ENCODE measurements at places on chromosomes 7 and 10. TPM values are rescaled to one million over a fixed set of nuclear protein-coding genes. Genes with fewer than 3 reads are reported as not detected.

Gene ENO4
- total RNA-seq: not detected

Gene CCDC172
- not detected for total RNA-seq

Gene CDK1
- 108 TPM for total RNA-seq

Gene KIF11
- 43.8 TPM for total RNA-seq

Gene CDNF
- total RNA-seq: 1.5 TPM

Gene ACBD5
- 19.0 TPM for total RNA-seq

Gene ITGA8
- not detected for total RNA-seq

DNA sequence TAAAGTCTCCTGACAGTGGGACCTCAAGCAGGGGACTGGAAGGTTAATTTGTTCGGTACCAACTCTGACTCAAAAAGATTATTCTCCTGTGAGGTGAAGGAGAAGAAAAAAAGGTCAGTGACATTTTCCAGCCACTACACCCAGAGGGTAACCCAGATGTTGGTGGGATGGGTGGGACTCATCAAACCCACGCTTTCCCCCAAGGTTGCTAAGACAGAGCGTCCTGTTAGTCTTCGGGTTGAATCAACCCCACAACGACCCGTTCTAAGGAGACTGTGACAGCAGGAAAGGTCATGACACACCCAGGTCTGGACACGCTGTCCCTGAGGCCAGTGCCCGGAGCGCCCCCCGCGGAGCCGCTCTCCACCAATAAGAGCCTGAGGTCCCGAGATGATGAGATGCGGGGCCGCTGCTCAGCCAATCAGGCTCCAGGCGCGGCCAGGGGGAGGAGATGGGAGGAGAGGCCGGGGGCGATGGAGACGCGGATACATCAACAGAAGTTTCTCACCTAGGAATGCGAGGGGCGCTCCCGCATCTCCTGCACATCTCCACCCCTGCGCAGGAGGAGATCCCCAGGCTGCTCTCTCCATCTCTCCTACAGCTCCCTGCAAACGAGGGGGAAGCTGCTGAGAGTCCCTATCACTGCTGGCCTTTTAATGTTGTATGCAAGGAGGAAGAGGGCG lies at the start of gene WNT16:
WNT16 (plus strand) TSS at position 493 of the 683 bp plus-strand sequence. CDS start 293 bp downstream, outside the sequence.
- peak within 1 kb of the TSS; percentile 36 for H3K4me3 ChIP-seq
- no peaks in the 10 kb centered on the region for H3K36me3 ChIP-seq
- H3K27me3 ChIP-seq: peaks cover 46% of the 10 kb centered on the region
- H3K4me1 ChIP-seq: peaks cover 18% of the 10 kb centered on the region
- H3K27ac ChIP-seq: no peak within 1 kb of the TSS

DNA sequence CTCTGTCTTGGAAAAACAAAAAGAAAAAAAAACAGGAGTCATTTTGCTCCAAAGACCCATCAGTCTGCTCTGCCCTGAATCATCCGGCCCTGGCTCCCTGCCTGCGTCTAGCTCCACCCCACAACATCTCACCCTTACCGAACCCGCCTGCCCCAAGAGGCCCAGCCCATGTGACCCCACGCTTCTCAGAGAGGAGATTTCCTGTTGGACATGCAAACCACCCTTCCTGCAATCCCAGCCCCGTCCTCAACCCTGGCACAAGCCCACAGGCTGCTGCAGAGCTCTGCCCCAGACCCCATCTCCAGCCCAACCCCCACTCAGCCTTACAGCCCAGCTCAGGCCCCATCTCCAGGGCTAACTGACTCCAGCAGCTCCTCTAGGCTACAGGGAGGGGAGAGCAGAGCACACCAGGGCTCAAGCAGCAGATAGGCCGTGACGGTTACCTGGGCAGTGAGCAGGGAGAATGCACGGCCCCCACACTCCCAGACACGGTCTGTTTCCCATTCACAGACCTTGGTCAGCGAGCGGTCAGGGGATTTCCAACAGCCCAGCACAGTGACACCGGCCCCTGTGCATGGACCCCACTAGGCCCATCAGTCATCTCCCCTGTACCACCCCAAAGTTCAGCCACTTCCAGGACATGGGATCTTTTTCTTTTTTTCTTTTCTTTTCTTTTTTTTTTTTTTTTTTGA lies 69.9 kb upstream of the GTF2I start:
- H3K27ac ChIP-seq: no peak overlapping the region
- H3K4me1 ChIP-seq: no peaks in the 10 kb centered on the region
- DNase-seq: no peak
- H3K36me3 ChIP-seq: no peaks in the 10 kb centered on the region
- no peak overlapping the region for H3K4me3 ChIP-seq
- no peaks in the 10 kb centered on the region for H3K27me3 ChIP-seq

- no peak overlapping the region for H3K27ac ChIP-seq
- peaks cover 6% of the 10 kb centered on the region for H3K4me1 ChIP-seq
- H3K4me3 ChIP-seq: no peak overlapping the region
- H3K27me3 ChIP-seq: no peaks in the 10 kb centered on the region
Observed at GRCh38 chr7:7414791-7415603, 120.7 kb downstream of the COL28A1 start.

- H3K4me3 ChIP-seq: no peak overlapping the region
- no peak for DNase-seq
- H3K36me3 ChIP-seq: no peaks in the 10 kb centered on the region
- H3K27me3 ChIP-seq: no peaks in the 10 kb centered on the region
- no peak overlapping the region for H3K27ac ChIP-seq
Observed at GRCh38 chr10:28181478-28182096, 121.3 kb downstream of the MPP7 start.

DNA sequence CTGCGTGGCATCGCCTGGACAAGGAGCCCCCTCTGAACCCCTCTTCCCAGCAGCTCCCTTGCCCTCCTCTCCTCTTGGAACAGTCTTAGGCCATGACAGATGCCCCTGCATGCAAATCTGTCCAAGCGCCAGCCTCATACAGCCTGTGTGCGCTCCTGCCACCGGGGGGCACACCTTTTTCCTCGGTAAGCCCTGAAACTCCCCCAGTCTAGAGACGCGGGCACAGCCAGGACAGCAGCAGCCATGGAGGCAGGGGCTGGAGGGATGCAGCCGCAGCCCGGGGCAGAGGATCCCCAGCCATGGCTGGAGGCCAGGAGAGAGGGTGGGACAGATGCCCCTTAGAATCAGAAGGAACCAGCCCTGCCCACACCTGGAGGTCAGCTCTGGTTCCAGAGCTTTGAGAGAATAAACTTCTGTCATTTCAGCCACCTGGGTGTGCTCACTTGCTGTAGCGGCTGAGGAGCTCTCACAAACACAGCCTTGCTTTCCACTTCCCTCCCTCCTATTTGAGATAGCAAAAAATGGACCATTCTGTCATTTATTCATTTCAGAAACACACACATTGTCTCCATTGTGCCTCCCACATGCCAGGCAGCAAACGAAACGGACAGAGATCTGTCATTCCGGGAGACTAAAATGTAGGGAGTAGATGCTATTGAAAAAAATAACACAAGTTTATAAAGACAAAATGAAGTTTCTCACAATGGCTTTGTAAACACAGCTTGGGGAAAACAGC lies 241.5 kb downstream of the WDR37 start:
- peaks cover 6% of the 10 kb centered on the region for H3K27me3 ChIP-seq
- H3K27ac ChIP-seq: no peak overlapping the region
- H3K4me1 ChIP-seq: peaks cover 5% of the 10 kb centered on the region
- DNase-seq: peak; percentile 16
- no peak overlapping the region for H3K4me3 ChIP-seq

- H3K4me3 ChIP-seq: no peak overlapping the region
- H3K27ac ChIP-seq: no peak overlapping the region
- no peak for DNase-seq
- H3K27me3 ChIP-seq: peaks cover 8% of the 10 kb centered on the region
Observed at GRCh38 chr10:87671139-87671815, 11.6 kb downstream of the PAPSS2 start.

DNA sequence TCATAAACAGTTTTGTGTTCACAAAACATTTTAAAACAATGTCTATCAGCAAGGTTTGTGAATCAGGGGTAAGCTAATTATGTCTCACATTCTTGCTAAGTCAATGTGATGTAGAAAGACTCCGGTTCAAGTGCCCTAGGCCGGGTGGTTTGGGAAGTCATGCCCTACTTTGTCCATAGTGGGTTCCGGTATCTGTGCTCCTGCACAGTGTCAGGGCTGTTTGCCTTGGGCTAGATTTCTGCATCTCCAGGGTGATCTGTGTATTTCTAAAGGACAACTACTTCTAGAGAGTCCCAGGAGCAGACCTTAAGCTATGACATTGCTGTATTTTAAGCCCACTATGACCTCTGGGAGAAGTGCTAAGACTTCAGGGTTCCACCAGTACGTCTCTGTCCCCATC lies 504.1 kb downstream of the PLXNA4 start:
- H3K27me3 ChIP-seq: peaks cover 6% of the 10 kb centered on the region
- H3K4me1 ChIP-seq: no peaks in the 10 kb centered on the region
- H3K4me3 ChIP-seq: no peak overlapping the region
- no peak overlapping the region for H3K27ac ChIP-seq
- no peaks in the 10 kb centered on the region for H3K36me3 ChIP-seq
- DNase-seq: no peak

- no peaks in the 10 kb centered on the region for H3K36me3 ChIP-seq
- DNase-seq: peak; percentile 2
- H3K4me3 ChIP-seq: no peak overlapping the region
- peaks cover 14% of the 10 kb centered on the region for H3K4me1 ChIP-seq
- peaks cover 7% of the 10 kb centered on the region for H3K27me3 ChIP-seq
Observed at GRCh38 chr10:62306663-62307062, 38.0 kb upstream of the RTKN2 start.

DNA sequence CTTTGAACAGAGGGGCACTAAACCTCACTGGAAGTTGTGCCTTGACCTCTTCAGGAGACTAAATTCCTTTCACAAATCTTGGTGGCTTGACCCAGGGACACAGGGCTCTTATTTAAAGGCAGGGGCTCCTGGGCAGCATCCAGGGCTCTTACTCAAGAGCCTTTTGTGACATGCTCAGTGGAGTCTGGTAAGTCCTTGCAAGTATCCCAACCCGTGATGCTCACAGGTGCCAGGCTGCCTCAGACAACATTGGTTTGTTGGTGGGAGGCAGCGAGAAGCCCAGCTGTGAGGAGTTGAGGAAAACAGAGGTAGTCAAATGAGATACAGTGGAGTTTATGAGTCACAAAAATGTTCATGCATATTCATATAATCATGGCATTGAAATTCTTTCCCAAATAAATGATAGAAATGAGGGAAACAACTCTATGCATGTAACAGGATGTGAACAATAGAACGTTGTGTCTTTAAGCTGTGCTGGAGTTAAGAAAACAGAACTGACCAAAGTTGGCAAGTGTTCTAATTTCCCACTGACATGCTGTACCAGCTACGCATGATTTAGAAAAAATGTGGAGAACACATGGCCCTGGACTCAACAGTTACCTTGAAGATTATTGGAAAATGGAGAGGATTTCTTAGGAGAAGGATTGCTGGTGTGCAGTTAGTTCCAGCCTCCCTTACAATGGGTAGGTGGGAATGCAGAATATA lies 654.5 kb upstream of the COBL start:
- no peaks in the 10 kb centered on the region for H3K27me3 ChIP-seq
- no peak overlapping the region for H3K4me3 ChIP-seq
- no peaks in the 10 kb centered on the region for H3K36me3 ChIP-seq
- H3K27ac ChIP-seq: no peak overlapping the region
- no peaks in the 10 kb centered on the region for H3K4me1 ChIP-seq

DNA sequence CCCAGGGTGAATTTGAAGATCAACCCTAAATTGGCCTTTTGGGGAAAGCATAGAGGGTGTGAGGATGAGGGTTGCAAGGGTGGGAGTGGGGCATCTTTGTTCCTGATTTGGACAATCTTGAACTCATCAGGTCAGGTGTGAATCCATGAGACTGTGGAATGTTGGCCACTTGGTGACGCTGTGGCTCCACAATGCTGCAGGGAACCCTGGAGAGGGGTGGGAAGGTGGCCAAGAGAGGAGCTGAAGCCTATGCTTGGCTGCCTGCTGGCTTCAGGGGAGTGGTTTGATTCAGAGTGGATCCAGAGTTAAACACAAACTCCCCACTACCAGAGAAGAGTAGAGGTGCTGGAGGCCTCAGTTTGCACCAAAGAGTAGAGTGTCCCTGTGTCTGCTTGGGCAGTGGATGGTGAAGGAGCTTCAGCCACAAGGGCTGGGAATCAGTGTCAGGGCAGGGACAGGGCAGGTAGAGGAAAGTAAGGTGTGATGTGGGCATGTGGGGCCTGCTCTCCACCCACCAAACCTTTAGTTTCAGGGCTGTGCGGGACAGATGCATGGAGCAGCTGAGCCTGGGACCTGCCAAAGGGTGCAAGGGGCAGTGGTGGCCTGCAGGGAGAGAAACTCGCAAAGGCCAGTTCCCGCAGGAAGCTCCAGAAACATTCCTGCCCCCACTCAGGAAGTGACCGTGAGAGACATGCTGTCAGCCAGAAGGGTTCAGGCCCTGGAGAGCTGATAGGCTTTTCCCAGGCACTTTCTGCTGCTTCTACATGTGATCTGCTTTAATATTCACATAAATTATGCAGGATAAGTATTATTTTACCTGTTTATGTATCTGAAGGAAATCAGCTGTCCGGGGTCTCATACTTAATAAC lies 81.0 kb upstream of the PRSS58 start:
- peaks cover 2% of the 10 kb centered on the region for H3K27me3 ChIP-seq
- no peak overlapping the region for H3K4me3 ChIP-seq

- no peak overlapping the region for H3K4me3 ChIP-seq
- no peak overlapping the region for H3K27ac ChIP-seq
- H3K4me1 ChIP-seq: no peaks in the 10 kb centered on the region
Observed at GRCh38 chr7:13538669-13539068, 450.8 kb downstream of the ETV1 start.

GRCh38 chr7:33258491-33258951 lies 129.2 kb downstream of the BBS9 start:
- H3K4me1 ChIP-seq: peaks cover 6% of the 10 kb centered on the region
- H3K27me3 ChIP-seq: no peaks in the 10 kb centered on the region
- no peak overlapping the region for H3K27ac ChIP-seq
- DNase-seq: no peak

- peak overlapping the region; percentile 82 for H3K4me3 ChIP-seq
- H3K27me3 ChIP-seq: no peaks in the 10 kb centered on the region
- H3K27ac ChIP-seq: peak overlapping the region; percentile 100
Observed at GRCh38 chr7:155206318-155207020, 91.2 kb upstream of the INSIG1 start.

DNA sequence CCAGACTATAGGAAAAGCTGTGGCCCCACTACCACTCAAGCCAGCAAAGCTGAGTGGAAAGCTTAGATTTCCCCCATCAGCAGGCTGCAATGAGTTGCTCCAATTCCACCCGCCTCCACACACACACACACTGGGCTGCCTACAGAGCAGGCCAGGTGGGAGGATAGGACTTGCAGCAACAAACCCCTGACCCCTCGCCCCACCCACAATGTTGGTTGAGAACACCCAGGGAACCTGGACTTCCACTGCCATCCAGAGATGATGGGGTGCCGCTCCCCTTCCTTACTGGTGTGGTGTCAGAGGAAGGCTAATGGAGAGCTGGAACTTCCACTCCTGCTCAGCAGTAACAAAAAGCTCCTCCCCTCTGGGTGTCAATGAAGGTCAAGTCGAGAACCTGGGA lies 16.8 kb upstream of the PLEKHA1 start:
- DNase-seq: no peak
- H3K27ac ChIP-seq: no peak overlapping the region
- peaks cover 3% of the 10 kb centered on the region for H3K27me3 ChIP-seq
- peaks cover 2% of the 10 kb centered on the region for H3K36me3 ChIP-seq
- no peak overlapping the region for H3K4me3 ChIP-seq

GRCh38 chr7:29330136-29330535 lies 135.6 kb downstream of the CHN2 start:
- H3K27me3 ChIP-seq: no peaks in the 10 kb centered on the region
- H3K4me1 ChIP-seq: peaks cover 32% of the 10 kb centered on the region
- H3K4me3 ChIP-seq: no peak overlapping the region
- no peak for DNase-seq

- peaks cover 17% of the 10 kb centered on the region for H3K4me1 ChIP-seq
- no peak for DNase-seq
- H3K27me3 ChIP-seq: no peaks in the 10 kb centered on the region
Observed at GRCh38 chr10:99426689-99427088, 3.7 kb downstream of the GOT1 start.

All from activated CD8-positive, alpha-beta T cell treated with anti-CD3 and anti-CD28 coated beads for 36 hours (primary cell).